NCI-H2029 treated with DMSO at 0.1 percent for 48 hours (cell line): ENCODE measurements at places on chromosomes 7 and 10.
A peak's percentile ranks its signal among the peaks of the same experiment; 100 is the strongest.

DNA sequence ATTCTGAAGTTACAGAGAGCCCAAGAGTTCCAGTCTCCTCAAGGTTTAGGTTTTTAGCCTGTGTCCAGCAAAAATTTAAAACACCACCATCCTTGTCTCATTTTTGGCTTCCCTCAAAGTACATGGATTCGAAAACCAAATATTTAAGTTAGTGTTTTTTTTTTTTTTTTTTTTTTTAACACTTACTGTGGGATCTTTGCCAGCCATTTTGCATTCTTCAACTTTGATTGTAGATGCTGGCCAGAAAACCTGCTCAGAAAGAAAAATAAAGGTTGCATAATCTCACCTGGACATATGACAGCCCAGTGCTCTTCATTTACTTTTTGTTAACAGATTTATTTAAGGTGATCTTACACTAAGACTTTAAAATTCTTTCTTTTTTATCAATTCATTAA lies 91.6 kb downstream of the SEMA3C start:
- no peak for DNase-seq

DNA sequence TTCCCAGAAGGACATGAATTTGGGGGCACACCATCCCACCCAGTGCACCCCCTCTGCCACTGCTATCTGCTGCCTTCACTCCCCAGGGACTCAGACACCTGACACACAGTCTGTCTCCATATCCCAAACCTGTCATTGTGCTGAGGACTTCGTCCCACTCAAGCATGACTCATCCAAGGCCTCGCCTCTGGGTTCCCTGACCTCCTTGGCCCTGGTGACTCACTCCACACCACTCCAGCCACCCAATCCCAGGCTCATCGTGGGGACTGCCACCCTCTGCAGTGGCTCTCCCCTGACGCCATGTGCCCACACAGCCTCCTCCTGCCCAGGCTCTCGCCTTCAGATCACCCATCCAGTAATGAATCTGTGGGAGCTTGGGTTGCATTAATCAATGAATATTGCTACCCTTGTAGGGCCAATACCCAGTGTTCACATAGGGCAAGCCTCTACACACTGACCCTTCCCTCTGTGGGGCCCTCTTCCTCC lies 6.6 kb upstream of the INSIG1 start:
- no peak for DNase-seq

DNA sequence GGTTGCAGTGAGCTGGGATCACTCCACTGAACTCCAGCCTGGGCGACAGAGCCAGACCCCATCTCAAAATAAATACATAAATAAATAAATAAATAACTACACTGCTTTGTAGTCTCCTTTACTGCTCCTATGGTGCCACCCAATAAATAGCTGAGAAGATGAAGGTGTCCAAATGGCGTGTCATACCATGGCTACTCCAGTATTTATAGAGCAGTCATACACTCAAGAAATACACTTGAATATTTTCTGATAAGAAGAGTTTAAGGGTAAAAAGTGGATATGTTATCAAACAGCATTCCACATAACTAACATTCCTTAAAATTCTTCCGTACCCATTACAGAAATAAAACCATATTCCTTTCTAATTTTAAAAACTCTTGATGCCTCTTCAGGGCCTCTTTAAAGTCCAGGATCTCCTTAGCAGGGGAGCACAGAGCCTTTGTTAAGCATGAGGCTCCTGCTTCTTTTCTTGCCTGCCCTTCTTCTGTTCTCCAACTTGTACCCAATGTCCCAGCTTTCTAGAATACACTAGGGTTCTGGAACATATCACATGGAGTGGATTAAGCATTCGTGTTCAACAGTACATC lies 7.9 kb upstream of the SAR1A start:
- DNase-seq, result no peak

DNA sequence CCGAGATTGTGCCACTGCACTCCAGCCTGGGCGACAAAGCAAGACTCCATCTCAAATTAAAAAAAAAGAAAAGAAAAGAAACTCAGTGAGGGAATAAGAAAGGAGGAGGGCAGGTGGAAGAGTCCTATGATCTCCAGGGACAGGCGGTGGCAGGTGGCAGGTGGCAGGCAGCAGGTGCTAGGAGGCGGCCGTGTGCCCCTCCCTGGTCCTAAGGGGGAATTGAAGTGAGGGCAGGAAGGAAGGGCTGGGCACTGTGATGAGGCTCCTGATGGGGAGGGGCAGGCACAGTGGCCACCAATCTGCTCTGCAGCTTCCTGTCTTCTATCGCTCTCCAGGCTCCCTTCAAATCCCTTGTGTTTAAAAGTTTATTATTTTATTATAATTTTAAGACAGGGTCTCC lies 41.2 kb upstream of the UBE3C start:
- peak; percentile 4 for DNase-seq

DNA sequence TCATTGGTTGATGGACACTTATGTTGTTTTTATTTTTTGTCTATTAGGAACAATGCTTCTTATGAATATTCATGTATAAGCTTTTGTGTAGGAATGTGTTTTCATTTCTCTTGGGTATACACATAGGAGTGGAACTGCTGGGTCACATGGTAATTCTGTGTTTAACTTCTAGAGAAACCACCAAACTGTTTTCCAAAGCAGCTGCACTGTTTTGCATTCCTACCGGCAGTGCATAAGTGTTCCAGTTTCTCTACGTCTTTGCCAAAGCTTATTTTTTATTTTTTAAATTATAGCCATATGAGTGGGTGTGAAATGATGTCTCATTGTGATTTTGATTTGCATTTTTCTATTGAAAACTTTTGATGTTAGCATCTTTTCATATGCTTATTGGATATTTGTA lies 51.3 kb downstream of the ADK start:
- DNase-seq, result no peak

DNA sequence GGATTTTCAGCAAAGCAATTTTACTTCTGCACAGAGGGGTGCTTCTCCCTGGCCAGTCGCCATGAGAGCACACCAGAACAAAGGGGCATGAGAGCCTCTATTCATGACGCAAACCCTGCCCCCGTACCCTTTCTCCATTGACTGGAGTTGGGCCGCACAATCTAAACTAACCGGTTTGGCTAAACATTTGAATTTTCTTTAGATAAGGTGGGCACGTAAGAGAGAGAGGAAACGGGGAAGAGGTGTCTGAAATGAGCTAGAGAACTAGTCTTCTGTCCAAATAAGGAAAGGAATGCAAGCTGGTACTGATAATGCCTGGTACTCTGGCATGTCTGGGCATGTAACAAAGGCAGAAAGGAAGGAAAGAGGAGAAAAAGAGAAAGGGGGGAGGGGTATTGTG lies 13.2 kb upstream of the SCIN start:
- DNase-seq, result no peak

DNA sequence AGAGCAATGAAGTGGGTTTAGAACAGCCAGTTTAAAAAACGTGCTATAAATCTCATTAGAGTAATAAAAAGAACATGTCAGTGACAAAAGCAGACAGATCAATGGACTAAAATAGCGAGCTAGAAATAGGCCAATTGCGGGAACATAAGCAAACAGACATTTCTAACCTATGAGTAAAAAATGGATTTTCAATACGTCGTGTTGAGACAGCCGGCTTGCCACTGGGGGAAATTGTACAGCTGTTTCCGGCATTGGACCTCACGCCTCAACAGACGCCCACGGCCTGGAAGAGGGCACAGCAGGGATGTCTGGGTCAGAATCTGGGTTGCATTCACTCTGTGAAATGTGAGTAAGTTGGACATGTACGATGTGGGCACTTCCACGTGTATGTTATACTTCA lies 92.9 kb downstream of the SVOPL start:
- no peak for DNase-seq

- DNase-seq, result peak; percentile 4
Measured at GRCh38 chr10:2744547-2745200, 322.7 kb upstream of the PFKP start.

DNA sequence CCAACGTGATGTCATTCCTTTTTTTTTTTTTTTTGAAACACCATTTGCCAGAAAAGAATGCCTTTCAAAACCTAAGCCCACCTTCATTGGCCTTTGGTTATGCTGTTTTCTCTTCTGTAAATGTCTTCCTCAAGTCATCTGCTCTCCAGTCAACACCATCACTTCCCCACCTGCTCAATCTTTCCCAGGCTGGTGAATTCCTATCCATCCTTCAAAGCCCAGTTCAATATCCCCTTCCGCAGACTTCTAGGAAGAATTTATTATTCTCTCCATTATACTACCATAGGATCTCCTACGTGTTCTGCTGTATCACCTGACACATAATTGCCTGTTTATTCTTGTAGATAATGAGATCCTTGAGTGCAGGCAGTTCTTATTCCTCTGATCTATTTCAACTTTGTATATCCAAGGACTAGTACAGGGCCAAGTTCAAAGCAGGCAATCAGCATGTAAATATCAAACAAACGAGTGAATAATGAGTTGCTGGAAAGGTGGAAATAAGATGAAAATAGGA lies 73.5 kb upstream of the PRR15 start:
- no peak for DNase-seq

DNA sequence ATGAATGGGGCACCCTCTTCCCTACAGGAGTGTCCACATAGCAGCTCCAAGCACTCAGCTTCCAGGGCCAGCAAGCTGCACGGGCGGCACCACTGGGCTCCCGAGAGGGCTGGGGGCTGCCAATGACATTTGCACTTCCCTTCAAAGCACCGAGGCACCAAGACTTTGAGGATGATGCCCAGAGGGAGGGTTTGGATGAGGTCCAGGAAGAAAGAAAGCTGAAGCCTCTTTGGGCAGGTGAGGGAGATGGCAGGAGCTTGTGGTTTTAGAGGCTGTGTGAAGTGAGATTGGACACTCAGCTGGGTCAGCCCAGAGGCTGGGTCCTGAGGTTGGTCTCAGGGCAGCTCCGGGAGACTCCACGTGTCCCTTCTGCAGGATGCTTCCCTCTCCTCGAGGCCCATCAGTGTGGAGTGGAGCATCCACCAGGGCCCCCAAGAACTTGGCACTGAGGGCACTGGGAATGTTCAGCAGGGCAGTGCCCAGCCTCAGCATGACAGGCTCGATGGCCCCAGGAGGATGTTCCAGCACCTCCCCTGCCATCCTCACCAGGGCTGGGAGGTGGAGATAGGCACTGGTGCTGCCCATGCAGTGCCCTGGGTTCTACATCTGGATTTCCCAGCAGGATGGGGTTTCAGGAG lies 54.9 kb upstream of the IGFBP3 start:
- no peak for DNase-seq

GRCh38 chr7:140678816-140679130 lies 6.0 kb downstream of the ADCK2 start:
- DNase-seq, result no peak

DNA sequence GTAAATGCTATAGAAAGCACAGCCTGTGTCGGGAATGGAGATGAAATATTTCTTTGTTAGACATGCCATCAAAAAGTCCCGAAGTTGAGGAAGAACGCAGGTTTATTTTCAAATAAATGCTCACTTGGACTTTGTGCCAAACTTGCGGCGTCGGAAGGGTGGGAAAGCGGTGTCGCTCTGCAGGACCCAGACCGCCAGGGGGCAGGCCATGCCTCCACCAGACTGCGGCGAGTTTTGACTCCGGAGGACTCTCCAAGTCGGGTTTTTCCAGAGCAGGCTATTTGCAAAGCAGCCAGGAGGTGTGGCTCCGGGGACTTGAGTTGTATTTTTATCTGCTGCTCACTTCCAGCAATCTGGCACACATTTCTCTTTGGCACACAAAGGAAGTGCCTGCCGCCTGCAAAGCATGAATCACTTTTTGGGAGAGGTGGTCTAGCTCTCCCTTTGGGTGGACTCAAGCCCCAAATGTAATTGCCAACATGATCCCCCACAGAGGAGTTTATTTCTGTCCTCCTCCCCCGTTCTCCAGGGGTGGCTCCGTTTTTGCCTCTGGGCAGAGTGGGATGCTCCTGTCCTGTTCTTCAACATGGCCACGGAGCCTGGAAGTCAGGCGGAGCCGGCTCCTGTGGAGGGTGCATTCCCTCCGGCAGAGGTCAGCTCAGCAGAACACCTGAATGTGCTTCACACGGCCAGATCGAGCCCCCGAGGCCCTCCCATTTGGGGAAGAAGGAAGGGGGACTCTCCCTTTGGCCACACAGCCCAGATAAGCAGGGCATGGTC lies 82.3 kb upstream of the GPR26 start:
- peak; percentile 27 for DNase-seq

- DNase-seq, result no peak
Measured at GRCh38 chr10:12050528-12050927, 7.9 kb upstream of the UPF2 start.

DNA sequence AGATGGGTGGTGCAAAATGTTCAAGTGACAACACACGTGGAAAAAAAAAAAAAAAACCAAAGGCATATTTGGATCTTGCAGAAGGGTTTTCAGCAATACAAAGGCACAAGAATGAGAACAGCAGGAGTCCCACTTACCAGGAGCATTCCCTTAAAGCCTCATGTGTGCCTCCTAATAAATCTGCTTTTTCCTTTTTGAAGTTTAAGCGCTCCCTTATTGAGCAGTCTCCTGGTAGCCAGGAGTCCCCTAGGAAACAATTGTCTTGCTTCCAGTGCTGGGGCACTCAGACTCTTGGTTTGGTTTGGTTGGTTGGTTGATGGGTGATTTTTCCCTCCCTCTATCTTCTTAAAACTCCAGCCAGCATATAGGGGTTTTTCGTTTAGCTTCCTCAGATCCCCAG lies 321.8 kb upstream of the NFE2L3 start:
- no peak for DNase-seq

DNA sequence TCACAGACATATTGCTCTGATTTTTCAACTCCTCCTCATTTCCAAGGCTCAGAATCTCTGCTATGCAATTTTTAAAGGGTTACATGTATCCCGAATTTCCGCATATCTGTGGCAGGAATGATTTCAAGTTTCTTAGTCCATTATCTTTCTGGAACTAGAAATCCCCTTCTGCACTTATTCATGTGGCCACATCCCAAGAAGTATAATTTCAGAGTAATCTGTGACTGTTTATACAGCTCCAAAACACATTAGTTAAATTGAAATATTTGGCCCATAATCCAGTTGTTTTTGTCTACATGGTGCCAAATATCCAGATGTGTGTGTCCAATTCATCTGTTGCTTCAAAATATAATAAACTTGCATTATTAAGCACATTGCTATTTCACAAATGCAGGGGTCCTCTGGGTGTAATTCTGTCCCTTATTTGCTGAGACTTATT lies 271.2 kb downstream of the ARHGAP12 start:
- no peak for DNase-seq

- no peak for DNase-seq
Measured at GRCh38 chr7:131747658-131748232, 191.3 kb upstream of the PODXL start.

- no peak for DNase-seq
Measured at GRCh38 chr10:70317272-70317942, 33.6 kb upstream of the NPFFR1 start.

GRCh38 chr7:70573696-70574095 lies 558.2 kb upstream of the GALNT17 start:
- DNase-seq, result no peak

- no peak for DNase-seq
Measured at GRCh38 chr10:88493691-88494483, 89.2 kb downstream of the RNLS start.
